ENCODE measurements at places on chromosomes 7 and 10.

GRCh38 chr7:121954803-121955202, 81.8 kb downstream of the PTPRZ1 start:
- DNase-seq: no peak

DNA sequence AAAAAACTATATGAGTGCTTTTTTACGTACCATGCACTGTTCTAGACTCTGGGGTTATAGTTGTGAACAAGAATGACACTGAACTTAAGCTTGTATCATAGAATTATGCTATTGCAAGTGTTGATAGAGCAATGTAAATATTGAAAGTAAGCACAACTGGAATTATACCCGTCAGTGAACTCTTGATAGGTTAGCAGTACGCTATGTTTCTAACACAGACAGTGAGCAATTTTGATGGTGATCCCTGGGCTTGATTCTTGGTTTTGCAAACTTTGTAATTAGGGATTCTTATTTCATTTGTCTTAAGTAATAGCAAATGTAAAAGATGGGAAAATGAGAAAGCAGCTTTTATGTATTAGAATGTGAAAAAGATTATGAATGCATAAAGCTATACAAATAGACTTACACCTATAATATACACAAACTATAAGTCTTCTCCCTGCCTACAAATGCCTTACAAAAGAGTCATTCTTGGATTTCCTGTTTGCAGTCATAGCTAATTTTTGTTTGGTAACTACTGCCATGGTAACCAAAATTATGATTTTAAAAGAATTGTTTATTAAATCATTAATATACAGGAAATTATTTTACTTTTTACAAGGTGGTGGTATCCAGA, 6.7 kb downstream of the TES start:
- DNase-seq: no peak

- no peak for DNase-seq
Measured at GRCh38 chr10:69766161-69766910, 35.4 kb upstream of the COL13A1 start.

DNA sequence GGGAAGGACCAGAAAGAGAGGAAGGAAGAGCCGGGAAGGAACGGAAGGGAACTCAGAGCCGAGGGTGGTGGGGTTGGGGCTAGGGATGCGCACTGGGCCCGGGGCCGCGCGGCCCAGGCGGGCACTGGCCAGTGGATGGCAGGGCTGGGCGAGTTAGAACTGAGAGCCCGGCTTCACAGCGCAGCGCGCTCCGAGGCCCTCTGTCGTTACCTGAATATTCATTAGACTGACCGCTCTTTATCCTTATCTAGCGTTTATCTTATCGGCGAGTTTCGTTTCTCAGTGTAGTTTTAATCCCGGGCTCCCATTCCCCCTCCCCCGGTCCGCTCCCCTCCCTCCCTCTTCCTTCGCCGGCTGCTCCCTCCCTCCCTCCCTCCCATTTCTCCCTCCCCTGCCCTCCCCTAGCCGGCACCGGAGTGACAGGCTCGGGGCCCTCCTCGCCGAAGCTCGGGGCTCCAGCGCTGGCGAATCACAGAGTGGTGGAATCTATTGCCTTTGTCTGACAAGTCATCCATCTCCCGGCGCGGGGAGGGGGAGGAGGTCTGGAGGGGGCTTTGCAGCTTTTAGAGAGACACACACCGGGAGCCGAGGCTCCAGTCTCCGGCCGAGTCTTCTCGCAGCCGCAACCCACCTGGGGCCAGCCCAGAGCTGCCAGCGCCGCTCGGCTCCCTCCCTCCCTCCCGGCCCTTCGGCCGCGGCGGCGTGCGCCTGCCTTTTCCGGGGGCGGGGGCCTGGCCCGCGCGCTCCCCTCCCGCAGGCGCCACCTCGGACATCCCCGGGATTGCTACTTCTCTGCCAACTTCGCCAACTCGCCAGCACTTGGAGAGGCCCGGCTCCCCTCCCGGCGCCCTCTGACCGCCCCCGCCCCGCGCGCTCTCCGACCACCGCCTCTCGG, at the start of gene PAX2:
Gene PAX2 (plus strand): TSS at position 596 of the 895 bp plus-strand sequence. CDS start 679 bp downstream, outside the sequence.
- DNase-seq: no peak

GRCh38 chr7:111788286-111789047, 226.2 kb upstream of the IMMP2L start:
- no peak for DNase-seq

- no peak for DNase-seq
Measured at GRCh38 chr7:4960363-4960762, 1.4 kb upstream of the MMD2 start.

GRCh38 chr10:114538181-114538906, 119.7 kb downstream of the ABLIM1 start:
- DNase-seq: peak; percentile 53

GRCh38 chr10:123755061-123755460, 88.9 kb downstream of the GPR26 start:
- DNase-seq: no peak

DNA sequence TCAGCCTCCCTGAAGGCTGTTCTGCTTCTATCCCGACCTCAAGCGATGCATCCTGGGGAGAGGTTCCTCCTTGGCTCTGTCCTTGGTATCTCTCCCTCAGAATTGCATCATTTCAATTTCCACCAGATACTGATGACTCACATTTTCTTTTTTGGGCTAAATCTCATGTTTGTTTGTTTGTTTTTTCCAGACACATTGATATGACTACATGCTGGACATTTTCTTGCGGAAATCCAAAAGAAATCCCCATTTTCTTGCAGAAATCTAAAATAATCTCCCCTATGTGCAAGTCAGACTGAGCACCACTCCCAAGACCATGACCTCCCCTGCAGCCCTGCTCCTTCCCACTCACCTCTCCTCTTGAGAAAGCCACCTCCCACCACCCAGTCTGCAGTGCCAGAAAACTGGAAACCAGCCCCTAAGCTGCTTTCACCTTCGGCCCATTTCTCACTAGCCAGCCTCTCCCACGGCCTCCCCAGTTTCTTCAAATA, 260.2 kb upstream of the PRKCQ start:
- no peak for DNase-seq

GRCh38 chr10:16779384-16779915, 37.8 kb downstream of the RSU1 start:
- DNase-seq: peak; percentile 76

- DNase-seq: peak; percentile 25
Measured at GRCh38 chr7:129612112-129613015, 844 bp downstream of the NRF1 start.

DNA sequence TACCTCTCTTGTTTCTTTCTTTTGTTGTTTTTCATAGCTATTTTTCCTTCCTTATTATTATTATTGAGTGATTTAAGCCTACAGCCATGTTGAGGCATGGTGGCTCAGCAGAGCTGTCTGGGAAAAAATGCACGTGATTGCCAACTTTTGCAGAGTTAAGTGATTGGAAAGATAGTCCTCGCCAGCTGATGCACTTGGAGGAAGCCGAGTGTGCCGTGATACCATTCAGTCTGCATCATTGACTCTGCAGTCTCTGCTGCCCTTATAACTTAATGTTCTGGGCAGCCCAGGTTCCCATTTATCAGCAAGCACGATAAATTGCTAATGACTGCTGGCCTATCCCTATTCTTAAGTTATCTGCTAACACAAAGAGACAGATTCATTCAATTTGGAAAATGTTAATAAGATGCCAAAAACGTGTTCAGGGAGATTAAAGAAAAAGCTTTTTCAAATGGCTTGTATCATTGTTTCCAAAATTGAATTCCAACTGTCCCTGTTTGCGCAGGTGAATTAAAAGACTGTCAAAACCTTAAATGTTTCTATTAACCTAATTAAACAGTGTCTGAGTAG, 232.9 kb upstream of the NPY start:
- no peak for DNase-seq

DNA sequence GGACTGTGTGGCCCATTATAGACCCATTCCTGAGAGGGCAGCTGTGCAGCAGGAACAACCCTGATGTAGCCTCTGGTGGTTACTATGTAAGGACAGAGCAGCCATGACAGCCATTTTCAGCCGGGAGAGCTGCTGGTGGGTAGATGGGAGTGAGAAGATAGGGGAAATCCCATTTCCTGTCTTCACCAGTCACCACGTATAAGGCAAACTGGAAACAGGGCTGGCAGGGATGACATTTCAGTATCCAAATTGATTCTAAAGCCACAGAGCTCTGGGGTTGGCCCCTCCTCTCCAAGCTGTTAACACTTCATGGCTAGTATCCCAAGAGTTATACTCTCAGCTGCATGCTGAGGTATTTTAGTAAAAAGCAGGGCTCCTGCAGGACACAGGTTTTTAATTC, 15.2 kb upstream of the FZD1 start:
- DNase-seq: no peak

DNA sequence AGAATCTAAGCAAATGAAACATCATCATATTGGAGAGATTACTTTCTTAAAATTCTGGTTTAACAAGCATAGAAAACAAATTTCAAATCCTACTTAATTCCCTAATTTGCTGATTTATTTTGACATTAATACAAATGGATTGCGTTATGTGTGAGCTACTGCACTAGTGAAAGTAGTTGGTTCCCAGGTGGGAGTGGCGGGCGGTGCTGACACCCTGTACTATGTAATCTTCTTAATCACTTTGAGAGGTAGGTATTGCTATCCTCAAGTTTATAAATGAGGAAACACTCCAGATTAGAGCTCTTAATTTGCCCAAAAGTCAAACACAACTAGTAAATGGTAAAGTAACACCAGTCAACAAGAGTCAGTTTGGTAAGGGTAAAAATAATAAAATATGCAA, 131.1 kb downstream of the ELAPOR2 start:
- no peak for DNase-seq

DNA sequence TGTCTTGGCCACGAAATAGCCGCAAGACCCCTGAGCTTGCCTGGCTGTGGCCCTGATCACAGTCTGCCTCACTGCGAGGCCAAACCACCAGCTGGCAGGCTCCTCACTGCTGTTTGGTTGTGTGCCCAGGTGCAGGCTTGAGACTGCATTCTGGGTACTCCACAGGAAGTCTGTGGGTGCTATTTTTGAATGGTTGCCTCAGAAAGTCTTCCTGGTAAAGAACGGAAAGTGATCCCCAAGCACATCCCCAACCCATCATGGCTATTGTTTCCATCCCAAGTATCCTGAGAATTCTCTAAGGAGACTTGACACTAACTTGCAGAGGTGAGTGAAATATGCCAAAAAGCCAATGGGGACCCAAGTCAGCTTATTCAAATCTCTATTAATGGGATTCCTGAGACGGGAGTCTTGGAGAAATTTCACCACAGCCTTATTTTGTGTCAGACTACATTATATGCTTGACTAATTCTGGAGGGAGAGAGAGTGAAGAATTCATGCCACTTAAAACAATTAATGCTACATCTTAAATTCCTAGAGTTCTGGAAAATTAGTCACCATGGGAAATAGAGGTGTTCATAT, 170.9 kb downstream of the RAMP3 start:
- no peak for DNase-seq

- DNase-seq: no peak
Measured at GRCh38 chr7:118057404-118057803, 126.6 kb upstream of the LSM8 start.

DNA sequence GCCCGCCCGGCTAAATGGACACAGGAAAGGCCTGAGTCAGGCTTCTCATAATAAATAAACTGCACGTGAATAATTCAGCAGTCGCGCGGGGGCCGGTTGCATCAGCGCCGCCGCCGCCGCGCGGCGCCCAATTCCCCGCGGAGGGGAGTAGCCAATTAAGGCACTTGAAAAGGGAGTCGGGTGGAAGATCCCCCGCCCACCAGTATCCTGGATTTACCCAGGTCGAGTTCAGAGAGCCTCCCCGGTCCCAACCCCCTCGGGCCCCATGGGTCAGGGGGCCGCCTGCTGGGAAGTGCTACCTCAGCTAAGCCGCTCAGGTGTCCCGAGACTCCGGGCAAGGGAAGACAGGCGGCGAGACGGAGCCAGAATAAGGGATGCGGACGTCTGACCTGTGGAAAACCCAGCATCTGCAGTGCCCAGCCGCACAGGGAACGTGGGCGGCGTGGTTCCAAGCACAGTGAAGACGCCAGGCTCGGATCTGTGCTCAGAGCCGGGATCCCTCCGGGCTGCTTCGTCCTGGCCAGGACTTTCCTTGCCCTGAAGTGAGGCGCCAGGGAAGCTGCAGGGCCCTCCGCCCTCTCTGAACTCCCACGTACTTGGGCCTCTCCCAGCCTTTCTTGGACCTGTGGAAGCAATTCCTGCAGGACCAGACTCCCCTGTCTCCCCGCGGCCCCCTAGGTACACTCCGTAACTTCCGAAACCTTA, 7.3 kb upstream of the LBX1 start:
- no peak for DNase-seq

DNA sequence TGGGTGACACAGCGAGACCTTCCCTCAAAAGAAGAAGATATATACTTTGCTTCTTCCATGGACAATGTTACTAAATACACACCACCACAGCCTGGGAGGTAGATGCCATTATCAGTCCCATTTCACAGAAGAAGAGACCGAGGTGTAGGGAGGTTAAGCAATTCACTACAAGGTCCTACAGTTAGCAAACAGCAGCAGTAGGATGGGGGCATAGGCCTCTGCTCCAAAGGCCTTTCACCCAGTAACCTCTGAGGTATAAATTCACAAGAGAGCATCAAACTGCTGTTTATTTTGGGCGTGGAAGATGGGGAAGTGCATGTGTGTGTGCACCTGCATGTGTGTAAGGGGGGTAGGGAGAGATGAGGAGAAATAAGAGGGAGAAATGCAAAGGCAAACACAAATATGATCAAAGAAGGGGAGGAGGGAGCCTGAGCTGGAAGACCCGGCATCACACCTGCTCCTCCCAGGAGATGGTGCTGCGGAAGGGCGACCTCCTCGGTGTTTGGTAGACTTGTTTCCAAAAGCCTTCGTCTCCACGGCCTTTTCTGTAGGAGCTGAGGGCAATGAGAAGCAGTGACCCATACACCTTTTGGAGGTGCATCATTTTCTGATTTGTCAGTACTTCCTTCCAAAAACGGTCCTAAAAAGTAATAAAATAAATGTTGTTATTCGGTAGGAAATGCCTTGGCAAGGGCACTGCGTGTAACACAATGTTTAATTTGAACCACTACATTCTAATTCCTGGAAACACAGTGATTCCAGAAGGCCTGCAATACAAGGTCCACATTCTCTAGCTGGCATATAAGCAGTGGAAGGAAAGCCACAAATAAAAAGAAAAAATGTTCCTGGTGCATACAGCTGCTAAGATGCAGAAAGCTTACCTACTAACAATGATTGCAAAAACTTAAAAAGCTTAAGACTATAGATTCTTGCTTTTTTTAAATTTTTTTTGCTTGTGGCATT, 25.9 kb upstream of the ACSL5 start:
- DNase-seq: no peak

DNA sequence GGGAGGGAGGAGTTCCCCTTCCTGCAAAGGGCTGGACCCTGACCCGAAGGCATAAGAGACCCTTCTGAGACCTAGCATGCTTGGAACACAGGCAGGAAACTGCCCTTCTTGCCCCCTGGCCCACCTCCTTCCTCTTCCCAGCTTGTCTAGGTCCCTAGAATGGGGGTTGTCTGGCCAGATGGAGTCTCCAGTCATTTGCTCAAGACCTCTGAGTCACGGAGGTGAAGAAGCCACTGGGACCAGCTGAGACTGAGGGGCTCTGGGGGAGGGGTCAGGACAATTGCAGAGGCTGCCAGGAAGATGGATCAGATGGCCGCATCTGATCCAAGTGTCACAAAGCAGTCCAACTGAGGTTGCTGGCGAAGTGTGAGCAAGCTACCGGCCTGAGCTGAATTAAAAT, 46.2 kb downstream of the COL13A1 start:
- DNase-seq: no peak

GRCh38 chr7:127816354-127817190, 164.6 kb downstream of the SND1 start:
- no peak for DNase-seq
